ENCODE measurements at places on chromosomes 1 and 21.

DNA sequence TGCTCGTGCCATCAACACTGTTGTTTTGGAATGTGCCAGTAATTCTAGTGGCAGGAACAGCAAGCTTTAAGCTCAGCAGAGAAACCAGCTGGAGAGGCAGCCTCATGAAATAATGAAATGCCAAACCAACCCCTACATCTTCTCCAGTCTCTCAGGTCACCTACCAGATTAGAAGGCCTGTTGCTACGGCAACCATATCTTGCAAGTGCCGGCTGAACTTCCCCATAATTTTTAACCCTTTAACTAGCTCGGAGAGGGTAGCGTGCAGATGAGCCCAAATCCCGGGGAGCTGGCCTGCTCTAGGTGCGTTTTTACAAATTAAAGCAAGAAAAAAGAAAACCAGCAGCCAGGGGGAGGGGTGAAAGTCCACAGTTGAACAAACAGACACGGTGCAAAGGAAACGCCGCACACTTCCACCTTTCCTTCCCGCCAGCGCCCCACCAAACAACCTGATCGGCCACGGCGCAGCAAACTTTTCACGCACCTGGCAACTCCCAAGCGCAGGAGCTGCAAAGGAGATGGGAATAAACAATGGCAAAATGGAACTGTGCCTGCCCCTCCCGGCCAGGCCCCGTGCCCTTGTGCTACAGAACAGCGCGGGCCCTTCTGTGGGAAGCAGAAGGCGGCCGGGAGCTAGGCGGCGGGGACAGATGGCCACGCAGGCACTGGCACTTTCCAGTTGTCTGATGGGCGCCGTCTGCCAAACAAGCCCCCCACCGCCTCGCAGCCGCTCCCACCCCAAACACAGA lies 50.1 kb downstream of the SSBP3 start:
- DNase-seq, result no peak

DNA sequence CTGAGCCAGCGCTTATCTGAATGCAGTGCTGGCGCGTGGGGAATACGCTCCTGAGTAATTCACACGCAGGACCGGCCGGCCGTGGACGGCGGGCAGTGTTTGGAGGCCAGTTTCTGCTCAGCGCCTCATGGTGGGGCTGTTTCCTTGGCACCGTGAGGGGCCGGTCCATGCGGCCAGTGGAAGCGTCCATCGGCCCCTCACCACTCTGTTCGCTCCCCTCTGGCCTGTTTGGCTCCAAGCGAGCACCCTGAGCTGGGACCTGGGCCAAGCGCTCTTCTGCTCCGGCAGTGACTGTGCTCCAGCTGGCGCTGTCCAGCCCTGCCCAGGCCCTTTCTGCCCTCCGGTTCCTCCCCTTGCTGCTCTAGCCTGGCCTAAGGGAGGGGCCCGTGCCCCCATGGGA lies 16.3 kb upstream of the PLCH2 start:
- DNase-seq, result no peak

DNA sequence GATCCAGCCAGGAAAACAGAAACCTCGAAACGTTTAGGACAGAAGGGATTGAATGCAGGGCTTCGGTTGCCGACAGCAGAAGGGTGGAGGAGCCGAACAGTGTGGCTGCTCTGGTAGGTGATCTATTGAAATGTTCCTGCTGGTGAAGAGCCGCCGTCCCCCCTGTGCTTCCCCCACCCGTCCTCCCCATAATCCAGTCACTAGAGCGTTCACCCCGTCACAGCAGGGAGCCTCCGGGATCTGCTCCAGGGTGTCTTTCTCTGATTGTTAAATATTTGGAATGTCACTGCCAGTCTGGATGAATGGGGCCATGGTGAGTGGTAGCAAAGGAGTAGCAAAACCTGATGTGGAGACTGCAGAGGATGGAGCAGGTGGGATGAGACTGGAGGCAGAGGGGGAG lies 255.1 kb upstream of the CSF3R start:
- DNase-seq, result no peak

- DNase-seq, result no peak
These were observed 59.0 kb upstream of the BTG3 start for GRCh38 chr21:17671733-17672132.

DNA sequence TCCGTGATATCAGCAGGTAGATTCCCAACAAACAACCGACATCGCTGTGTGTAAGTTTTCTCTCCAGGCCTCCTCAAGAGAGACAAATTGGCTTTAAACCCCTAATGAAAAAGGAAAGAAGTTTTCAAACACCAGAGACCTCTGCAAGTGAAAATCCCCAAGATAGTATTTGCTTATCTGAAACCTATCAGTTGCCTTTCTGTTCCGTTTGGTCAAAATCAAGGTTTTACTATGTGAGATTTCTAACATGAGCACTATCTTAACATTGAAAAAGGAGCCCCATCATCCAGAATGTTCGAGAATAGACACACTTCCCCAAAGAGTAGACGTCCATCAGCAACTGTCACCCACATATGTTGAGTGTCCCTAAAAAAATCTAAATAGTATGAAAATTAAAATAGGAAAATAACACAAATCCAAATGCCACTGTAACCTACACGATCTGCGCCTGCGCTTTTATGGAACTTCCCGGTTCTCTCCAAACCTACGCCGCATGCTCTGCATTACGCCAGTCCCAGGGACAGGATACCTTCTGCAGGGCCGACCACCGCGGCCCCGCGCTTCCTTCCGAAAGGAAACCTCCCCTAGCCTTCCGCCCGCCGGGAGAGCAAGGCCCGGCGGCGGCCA lies 1.4 kb downstream of the SFPQ start:
- no peak for DNase-seq

- no peak for DNase-seq
These were observed 10.1 kb downstream of the PRRC2C start for GRCh38 chr1:171495444-171495843.

GRCh38 chr1:212981025-212981495 lies 30.7 kb downstream of the VASH2 start:
- no peak for DNase-seq

DNA sequence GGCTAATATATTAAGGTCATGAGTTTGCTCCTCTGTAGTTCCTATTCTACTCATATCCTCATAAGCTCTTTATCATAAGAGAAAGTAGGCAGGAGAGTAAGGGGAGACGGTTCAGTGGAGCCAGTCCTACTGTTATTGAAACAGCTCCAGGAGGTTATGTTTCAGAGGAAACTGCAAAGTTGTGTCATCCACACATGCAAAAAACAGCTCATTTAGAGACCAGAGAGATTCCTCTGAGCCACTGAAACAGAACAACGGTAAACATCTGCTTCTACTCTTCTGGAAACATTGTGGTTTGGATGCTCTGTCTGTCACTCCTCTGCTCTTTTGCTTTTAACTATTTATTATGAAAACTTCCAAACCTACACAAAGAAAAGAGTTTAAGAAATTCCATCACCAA lies 66.3 kb upstream of the PPP2R5A start:
- DNase-seq, result no peak

GRCh38 chr1:170032531-170033280 lies 41.8 kb downstream of the KIFAP3 start:
- DNase-seq, result no peak

GRCh38 chr1:23657659-23658275 lies 33.8 kb upstream of the RPL11 start:
- peak; percentile 23 for DNase-seq

DNA sequence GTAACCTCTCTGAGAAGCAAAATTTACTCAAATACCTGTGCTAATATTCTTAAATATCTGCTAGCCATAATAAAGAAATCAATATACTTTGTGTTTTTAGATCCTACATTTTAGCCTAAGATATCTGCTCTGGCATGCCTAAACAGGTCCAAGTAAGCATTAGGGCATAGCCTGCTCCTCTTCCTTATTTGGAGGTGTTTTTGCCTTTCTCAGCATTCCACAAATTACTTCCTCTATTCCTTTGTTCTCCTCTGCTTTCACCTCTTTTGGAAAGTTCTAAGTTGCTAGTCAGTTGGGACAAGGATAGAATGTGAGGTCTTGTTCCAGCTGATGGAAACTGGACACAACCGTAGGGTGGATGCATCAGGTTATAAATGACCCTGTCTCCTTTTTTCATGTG lies 7.2 kb upstream of the OR10X1 start:
- no peak for DNase-seq

- no peak for DNase-seq
These were observed 573.0 kb downstream of the ADGRL2 start for GRCh38 chr1:82373710-82374109.

DNA sequence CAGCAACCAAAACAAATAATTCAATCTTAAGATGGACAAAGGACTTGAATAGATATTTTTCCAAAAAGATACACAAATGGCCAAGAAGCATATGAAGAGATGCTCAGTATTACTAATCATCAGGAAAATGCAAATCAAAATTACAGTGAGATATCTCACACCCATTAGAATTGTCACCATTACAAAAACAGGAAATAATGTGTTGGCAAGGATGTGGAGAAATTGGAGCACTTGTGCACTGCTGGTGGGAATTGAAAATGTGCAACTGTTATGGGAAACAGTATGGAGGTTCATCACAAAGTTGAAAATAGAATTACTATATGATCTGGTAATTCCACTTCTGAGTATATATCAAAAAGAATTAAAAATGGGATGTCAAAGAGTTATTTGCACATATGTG lies 83.2 kb downstream of the SH3GLB1 start:
- no peak for DNase-seq

DNA sequence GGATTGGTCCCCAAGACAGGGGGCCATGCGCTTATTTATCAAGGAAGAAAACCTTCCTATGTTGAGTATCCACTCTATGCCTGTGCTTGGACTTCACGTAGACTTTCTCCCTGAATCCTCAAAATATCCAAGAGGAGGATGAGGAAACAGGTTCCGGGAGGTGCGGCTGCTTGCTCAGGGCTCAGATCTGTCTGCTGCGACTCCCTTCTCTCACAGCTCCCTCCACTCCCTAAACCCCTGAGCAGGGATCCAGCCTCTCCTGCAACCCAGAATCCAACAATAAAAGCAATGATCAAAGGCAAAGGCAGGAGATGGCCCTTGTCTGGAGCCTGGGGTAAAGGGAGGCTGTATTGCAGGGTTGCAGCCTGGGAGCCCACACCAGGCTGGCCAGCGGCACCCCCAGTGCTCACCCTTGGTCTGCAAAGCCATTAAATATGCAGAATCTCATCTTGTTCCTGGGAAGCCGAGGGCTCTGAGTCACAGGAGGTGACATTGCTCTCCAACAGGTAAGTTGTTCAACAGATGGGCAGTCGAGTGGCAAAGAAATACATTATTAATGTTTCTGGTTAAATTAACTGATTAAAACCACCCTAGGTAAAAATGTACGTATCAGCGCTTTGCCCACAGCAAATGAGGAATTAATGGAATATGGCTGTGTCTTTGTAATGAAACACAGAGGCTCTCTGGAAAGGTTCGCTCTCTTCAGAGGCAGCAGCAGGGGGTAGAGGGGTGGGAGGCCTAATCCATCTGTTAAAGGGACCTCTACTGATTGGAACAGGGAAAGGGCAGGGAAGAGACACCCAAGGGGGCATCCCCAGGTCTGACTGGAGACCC lies 111.5 kb downstream of the GRIK3 start:
- no peak for DNase-seq

DNA sequence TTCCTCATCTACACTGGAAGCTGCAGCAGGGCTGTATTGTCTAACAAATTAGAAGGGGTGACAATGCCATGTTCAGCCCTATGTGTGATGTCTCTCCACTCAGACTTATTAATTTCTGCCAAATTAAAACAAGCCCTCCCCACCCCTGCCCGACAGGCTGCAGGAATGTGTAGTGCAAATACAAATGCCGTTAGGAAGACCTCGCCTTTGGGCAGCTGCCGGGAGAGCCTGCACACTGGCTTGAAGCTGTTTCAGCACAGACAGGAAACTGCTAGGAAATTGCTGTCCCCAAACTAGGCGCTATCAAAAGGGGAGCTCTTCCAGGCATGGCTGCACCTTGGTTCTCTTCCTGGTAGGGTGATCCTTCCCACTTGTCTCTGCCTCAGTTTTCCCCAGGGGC lies 135.2 kb downstream of the ELAVL4 start:
- no peak for DNase-seq

- no peak for DNase-seq
These were observed 483.9 kb downstream of the DISC1 start for GRCh38 chr1:232110281-232111090.

GRCh38 chr1:38455829-38456530 lies 403.6 kb downstream of the RRAGC start:
- no peak for DNase-seq

DNA sequence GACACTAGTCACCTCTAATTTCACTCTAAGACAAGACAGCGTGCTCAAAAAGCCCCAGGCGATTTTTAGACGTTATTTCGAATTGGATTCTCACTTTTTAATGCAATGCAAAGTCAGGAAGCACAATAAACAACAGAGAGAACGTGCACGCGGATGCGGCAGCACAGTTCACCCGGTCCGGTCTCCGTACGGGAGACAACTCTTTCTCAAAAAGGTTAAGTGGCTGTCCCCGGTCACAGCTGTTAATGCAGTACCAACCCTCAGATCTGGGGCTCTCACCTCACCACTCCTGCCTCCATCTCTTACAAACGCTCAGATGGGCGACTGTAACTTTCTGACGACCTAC lies 1.2 kb downstream of the HP1BP3 start:
- no peak for DNase-seq

GRCh38 chr1:167529829-167530474 lies 11.6 kb upstream of the CD247 start:
- DNase-seq, result no peak

DNA sequence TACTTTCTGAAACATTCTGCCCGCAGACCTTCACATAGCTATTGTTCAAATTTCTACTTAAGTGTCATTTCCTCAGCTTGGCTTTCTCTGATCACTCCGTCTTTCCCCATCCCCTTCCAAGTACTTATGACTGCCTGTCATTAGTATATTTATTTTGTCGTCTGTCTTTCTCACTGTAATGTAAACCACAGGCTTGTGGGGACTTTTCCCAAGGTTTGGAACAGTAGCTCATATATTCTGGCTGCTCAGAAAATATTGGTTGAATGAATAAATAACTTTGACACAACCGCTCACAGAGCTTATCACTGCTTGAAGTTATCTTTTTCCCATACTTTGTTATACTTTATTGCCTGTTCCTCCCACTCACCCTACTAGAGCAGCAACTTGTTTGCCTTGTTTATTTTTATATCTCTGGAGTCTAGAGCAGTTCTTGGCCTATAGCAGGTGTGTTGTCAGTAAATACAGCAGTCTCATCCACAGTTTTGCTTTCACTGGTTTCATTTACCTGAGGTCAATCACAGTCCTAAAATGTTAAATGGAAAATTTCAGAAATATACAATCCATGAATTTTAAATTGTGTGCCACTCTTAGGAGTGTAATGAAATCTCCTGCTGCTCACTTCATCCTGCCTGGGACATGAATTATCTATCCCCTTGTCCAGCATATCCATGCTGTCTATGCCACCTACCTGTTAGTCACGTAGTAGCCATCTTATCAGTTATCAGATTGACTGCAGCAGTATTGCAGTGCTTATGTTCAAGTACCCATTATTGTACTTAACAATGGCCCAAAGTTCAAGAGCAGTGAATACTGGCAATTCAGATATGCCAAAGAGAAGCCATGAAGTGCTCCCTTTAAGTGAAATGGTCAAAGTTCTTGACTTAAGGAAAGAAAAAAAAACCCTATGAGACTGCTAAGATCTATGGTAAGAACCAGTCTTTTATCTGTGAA lies 2.4 kb upstream of the CNIH4 start:
- DNase-seq, result no peak

DNA sequence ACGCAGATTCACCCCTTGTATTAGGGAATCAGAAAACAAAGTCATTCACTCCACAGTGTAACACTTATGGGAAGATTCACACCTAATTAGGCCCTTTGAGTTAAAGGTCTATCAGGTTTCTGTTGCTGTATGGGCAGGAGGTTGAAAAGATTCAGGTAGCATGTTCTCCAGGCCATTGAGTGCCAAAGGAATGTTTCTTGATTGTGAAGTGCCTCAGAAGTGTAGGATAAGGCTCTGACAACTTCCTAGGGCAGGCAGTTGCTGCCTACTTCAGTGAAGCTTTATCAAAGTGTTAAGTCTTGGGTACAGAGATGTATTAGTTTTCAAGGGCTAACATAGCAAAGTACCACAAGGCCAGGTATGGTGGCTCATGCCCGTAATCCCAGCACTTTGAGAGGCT lies 48.7 kb upstream of the RGS18 start:
- no peak for DNase-seq
